ENCODE measurements at places on chromosomes 11 and 22.

GRCh38 chr11:119747868-119748660 is 19.1 kb upstream of the NECTIN1 start:
- DNase-seq = no peak

DNA sequence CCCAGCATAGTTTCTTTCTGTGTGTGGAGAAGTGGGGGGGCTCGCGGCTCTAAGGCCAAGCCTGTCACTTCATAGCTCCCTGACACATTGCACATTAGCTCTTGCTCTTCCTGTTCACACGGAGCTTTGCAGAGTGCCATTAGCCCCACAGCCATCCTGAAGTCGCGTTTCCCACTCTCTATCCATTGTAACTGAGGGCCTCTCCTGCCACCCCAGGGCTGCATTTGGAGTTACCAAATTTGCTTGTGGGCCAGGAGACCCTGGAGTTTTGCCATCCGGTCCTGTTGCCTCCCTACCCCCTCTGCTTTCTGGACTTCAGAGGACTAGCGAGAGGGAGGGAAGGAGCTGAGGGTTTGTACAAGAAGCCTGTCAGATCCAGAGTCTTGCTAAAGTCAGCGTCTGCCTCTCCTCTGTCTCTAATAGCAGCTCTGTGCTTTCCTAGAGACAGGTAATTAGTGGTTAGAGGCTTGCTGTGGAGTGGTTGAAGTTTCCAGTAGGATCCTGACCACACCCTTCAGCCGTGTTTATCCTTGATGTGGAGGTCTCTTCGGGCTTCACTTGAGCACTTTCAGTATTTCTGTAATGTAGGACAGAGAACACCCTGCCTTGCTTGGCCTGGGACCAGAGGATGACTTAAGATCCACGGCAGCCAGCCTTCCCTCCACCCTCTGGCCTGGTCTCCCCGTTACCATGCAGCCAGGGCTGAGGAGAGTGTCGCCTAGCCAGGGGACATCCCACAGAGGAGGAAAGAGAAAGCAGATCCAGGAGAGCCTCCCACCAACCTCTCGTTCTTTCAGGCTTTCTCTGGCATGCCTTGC is 14.1 kb downstream of the DCPS start:
- DNase-seq = no peak

- no peak for DNase-seq
Measured at GRCh38 chr11:45622861-45623260, 42.6 kb downstream of the CHST1 start.

- no peak for DNase-seq
Measured at GRCh38 chr11:130381317-130381716, 47.1 kb downstream of the ADAMTS8 start.

GRCh38 chr11:116276051-116277044 is 496.4 kb downstream of the BUD13 start:
- peak; percentile 56 for DNase-seq

- no peak for DNase-seq
Measured at GRCh38 chr11:119320776-119321524, 4.0 kb upstream of the MCAM start.

DNA sequence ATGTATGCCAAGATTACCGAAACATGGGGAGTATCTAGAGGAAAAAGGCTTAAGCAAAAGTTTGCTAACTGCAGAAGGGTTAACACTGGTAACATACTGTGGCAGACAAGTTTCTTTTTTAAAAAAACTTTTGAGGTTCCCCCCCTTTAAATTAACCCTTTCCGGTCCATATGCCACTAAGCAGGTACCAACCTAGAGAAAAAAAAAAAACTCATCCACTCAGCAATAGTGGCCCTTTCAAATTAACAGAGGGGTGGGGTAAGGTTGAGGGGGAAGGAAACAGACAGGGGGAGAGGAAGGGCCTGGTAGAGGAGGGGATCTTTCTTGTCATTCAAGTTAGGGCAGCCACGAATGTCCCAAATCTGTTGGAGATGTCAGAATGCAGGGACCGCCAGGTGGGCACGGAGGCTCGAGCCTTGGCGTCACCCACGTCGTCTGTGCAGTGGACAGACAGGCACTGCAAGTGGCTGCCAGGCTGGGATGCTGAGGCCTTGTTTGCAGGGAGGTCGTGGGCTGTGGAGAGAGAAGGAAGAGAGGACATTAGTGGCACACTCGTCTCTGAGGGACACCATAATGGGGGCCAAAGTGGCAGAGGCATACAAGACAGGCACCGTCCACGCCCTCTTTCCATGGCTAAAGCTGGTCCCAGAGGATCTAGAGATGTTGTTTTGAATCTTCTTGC is 50.8 kb downstream of the MN1 start:
- DNase-seq = no peak

GRCh38 chr11:58919980-58920379 is 19.3 kb upstream of the GLYATL1 start:
- no peak for DNase-seq

GRCh38 chr11:118016104-118016503 is 29.9 kb downstream of the IL10RA start:
- no peak for DNase-seq

GRCh38 chr11:116927163-116927974 is 89.9 kb upstream of the APOA1 start:
- no peak for DNase-seq

- no peak for DNase-seq
Measured at GRCh38 chr11:61842528-61842820, 14.4 kb downstream of the FADS2 start.

- no peak for DNase-seq
Measured at GRCh38 chr11:43532041-43532440, 148.5 kb upstream of the HSD17B12 start.

GRCh38 chr11:131391176-131391575 is 20.8 kb downstream of the NTM start:
- DNase-seq = no peak

DNA sequence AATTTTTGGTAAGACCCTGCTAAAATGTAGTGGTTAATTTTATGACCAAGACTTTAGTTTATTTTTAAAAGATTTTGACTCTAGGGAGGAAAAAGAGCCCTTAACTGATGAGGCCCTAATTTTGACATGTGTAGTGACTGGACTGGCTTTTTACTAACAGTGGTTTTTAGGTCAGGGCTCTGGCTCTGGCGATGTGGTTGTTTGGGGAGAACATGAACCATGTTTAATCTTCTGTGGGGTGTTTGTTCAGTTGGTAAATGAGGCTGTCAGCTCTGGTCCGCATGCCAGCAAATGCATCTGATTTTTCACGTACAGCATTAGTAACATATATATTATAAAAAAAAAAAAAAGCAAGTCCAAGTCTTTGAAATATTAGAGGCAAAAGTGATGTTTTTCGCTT is 104.3 kb downstream of the EXT2 start:
- no peak for DNase-seq

- no peak for DNase-seq
Measured at GRCh38 chr22:44045145-44045544, 21.0 kb downstream of the PARVB start.

DNA sequence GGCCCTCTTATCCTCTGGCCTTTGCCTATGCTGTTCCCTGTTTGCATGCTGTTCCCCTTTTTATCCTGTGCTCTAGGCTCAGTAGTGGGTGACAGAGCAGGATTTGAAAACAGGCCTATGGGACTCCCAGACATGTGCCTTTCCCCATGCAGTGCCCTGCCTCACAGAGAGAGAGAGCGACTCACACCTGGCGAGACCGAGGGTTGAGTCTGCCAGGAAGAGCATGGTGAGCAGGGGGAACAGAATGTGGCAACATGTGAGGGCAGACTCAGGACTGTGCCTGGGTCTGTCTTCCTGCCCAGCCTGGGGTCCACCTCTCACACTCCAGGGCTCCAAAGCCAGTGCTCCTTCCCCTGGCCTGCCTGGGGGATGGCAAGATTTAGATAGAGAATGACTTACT is 75.0 kb downstream of the NFAM1 start:
- DNase-seq = no peak

DNA sequence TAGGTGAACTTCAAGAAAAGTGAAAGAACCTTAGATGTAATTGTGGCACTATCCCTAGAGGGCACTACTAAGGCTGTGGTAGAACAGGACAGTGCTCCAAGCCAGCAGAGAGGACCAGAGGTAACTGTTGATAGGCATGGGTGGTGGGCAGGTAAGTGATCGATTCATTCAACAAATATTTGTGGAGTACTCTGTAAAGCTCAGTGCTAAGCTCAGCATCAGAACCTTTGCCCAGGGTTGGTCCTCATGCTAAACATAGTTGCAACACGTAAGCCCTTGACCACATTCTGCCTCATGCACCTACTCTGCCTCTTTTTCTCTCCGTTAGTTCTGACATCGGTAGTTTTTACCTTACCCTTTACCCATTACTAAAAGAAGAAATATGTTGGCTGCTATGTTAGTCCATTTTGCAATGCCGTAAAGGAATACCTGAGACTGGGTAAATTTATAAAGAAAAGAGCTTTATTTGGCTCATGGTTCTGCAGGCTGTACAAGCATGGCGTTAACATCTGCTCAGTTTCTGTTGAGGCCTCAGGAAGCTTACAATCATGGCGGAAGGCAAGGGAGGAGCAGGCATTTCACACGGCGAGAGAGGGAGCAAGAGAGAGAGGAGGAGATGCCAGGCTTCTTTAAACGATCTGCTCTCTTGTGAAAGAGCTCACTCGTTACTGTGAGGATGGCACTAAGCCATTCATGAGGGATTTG is 18.4 kb upstream of the NNMT start:
- no peak for DNase-seq

GRCh38 chr11:117417856-117418255 is 90.2 kb downstream of the CEP164 start:
- DNase-seq = no peak

DNA sequence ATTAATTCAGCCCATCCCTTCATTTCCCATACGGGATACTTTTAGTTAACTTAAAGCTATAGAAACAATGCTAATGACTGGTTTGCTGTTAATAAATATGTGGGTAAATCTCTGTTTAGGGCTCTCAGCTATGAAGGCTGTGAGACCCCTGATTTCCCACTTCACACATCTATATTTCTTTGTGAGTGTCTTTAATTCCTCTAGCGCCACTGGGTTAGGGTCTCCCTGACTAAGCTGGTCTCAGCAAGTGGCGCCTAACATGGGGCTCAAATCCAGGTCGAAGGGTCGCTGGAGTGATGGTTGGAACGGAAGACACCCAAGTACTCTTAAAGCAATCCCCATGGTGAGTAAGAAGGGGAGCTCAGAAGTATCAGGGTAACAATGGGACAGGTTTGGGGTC is 14.4 kb upstream of the OOSP1 start:
- DNase-seq = no peak

- no peak for DNase-seq
Measured at GRCh38 chr22:20946080-20946986, 20.7 kb upstream of the AIFM3 start.

DNA sequence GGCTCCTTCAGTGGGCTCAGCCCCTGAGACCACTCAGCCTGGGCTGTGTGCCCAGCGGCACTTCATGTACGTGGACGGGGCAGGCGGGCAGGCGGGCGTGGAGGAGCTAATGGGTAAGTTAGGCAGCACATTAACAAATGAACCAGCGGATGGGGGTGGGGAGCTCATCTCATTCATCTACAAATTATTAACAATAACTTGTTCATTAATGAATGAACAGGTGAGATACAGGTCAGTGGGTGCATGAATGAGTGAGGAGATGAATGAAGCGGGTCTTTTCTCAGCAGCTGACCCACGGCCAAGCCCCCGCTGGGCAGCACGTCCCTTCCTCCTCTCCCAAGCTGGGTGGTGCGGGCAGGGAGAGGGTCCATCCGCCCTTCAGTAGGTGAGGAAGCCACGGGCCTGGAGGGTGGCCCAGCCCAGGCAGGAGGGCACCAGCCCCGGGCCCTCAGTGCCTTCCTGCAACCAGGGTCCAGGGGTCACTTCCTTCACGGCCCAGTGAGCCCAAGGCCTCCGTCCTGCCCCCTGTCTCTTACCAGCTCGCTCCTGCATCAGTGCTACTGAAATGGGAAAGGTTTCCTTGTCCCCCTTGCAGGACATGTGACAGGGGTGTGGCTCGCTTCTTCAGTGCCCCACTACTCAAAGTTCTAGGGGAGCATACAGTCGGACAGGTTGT is 60.5 kb upstream of the KCNQ1OT1 start:
- no peak for DNase-seq

- DNase-seq = no peak
Measured at GRCh38 chr22:50074551-50075530, 10.4 kb downstream of the MLC1 start.

DNA sequence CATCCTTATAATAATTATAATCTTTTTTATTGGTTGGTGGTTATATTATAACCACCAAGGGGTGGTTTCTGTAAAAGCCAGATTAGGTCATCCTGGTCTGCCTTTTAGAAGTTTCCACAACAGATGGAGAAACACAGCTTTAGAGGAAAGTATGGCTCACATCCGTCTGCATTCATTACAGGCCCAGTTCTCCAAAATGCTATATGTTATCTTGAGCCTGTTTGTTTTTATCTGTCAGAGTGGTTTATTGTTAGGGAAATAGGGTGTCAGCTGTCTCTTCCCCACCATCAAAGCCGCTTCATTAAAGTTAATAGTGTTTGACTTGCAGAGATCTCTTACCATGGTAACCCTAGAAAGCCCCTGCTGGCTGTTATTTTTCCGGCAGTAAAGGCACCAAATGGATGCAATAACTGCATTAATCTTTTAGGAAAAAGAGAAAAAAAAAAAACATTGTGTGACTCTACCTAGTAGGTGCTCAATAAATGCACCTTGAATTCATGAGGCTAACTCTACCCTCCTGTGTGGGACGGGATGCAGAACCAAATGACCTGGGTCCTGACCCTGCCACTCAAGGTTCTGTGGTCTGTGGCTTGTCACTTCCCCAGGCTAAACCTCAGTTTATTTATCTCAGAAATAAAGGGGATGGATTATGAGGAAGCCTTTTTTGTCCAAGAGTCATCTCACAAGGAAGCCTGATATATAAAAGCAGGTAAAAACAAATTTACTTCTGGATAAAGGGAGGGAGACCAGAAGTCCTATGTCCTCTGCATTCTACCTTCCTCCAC is 118.3 kb downstream of the WT1 start:
- DNase-seq = no peak

GRCh38 chr11:86629045-86629706 is 43.2 kb downstream of the ME3 start:
- no peak for DNase-seq

GRCh38 chr22:31046539-31047226 is 34.4 kb upstream of the SMTN start:
- no peak for DNase-seq

DNA sequence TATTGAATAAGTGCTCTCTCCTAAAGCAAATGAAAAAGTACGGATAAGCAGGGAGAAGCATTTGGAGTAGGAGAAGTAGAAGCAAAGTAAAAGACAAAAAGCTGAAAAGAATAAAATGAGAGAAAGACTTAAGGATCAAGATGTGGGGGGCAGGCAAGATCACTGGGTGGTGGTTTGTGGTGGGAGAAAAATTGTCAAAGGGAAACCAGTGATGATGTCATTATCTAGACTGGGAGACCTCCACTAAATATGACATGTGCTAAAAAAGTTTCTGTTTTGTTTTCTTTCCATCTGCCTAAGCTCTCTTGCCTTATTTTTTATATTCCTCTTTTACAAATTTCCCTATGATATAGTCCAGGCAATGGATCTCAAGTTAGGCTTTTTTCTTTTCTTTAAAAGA is 14.8 kb upstream of the MAML2 start:
- DNase-seq = no peak

- DNase-seq = no peak
Measured at GRCh38 chr11:65292890-65293289, 21.8 kb upstream of the CDC42EP2 start.
